ENCODE measurements at places on chromosomes 13 and 19.

GRCh38 chr19:10289167-10289835, 451 bp upstream of the ICAM5 start:
- peak; percentile 86 for DNase-seq

GRCh38 chr13:101309014-101309619, 107.2 kb downstream of the NALCN start:
- DNase-seq: no peak

- DNase-seq: no peak
Observed at GRCh38 chr19:51548213-51548651, 16.8 kb upstream of the SIGLEC6 start.

DNA sequence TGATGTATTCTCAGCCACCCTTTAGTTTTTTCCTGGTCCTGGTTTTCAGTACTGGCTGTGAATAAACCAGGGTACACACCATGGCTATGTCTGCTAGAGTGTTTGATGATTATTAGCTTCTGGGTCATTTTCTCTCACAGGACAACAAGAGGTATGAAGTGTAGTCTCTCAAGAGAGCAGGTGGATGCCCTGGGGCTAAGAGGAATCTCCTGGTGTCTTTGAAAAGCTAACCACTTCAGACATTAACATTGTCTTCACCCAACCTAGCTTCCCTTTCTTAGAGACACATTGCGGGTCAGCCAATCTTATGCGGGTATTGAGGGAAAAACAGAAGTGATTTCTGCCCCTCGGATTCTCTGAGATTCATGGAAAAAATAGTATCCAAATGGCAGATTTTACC, 1.6 kb downstream of the ZNF730 start:
- no peak for DNase-seq

DNA sequence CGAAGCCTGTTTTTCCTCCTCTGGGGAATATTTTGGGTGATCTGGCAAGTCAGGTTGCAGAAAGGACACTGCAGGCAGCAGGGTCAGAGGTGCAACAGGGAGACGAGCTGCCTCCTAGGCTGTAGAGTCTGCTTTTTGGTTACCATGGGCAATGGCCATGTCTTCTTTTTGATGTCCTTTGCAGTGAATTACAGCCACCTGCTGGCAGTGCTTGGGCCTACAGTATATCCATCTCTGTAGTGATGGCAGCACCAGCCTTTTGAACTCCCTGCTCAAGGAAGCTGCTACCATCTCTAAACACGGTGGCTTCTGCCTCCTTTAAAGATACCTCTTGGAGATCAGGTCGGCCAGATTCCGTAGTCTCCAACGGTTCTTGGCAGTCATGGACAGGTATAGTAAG, 73.9 kb downstream of the WTIP start:
- DNase-seq: no peak

- no peak for DNase-seq
Observed at GRCh38 chr19:2815191-2815614, 4.5 kb upstream of the ZNF554 start.

- DNase-seq: no peak
Observed at GRCh38 chr19:56312787-56313657, 1.6 kb downstream of the ZSCAN5A start.

DNA sequence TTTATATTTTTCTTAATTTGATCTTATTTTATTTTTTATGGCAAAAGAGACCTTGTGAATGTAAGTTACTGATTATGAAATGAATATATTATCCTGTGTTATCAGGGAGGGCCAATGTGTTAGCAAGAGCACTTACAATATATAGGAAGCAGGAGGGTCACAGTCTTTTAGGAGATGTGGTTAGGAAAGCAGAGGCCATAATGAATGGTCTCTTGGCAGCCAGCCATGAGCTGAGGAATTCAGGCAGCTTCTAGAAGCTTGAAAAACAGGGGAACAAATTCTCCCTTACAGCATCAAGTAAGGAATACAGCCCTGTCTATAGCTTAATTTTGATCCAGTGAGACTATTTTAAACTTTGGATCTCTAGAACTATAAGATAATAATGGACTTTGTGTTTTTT, 2374.6 kb downstream of the PCDH9 start:
- DNase-seq: no peak

DNA sequence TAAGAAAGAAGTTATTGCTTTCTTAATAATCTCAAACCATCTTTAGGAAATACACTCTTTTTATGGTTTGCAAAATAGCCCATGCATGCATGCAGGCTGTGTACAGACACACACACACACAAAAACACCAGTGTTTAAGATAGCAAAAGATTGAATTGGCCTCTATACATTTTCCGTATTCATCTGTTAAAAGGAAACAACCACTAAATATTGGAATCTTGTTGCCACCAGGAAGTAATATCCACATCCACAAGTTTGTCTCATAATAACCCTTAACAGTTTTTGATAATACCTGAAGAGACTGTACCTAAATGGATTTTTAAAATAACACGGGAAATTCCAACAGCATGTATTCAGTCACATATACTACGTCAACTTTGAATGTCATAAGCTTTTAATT, 7.3 kb upstream of the MAB21L1 start:
- no peak for DNase-seq

DNA sequence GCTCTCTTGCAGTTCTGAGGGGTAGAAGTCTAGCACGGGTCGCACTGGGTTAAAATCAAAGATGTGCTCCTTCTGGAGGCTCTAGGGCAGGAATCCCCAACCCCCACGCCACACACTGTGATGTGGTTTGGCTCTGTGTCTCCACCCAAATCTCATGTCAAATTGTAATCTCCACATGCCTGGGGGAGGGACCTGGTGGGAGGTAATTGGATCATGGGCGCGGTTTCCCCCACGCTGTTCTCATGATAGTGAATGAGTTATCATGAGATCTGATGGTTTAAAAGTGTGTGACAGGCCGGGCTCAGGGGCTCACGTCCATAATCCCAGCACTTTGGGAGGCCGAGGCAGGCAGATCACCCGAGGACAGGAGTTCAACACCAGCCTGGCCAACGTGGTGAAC, 26.6 kb upstream of the CALM3 start:
- DNase-seq: no peak

- DNase-seq: no peak
Observed at GRCh38 chr13:36193151-36193855, 21.1 kb downstream of the SOHLH2 start.

GRCh38 chr13:21709697-21710096, 38.8 kb downstream of the FGF9 start:
- no peak for DNase-seq

- no peak for DNase-seq
Observed at GRCh38 chr13:26372747-26373146, 118.8 kb downstream of the CDK8 start.

- no peak for DNase-seq
Observed at GRCh38 chr19:325173-325936, 19.2 kb downstream of the MIER2 start.

- peak; percentile 54 for DNase-seq
Observed at GRCh38 chr13:25114220-25114619, 18.3 kb downstream of the PABPC3 start.

DNA sequence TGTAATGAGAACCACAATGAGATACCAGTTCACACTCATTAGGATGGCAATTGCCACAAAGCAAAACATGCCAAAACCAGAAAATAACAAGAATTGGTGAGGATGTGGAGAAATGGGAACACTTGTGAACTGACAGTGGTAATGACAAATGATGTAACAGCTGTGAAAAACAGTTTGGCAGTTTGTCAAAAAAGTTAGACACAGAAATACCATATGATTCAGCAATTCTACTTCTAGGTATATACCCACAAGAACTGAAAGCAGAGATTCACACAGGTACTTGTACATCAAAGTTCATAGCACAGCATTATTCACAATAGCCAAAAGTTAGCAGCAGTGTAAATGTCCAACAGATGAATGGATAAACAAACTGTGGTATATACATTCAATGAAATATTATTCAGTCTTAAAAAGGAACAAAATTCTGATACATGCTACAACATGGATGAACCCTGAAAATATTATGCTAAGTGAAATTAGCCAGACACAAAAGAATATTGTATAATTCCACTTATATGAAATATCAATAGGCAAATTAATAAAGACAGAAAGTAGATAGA, 96.5 kb downstream of the UGGT2 start:
- DNase-seq: peak; percentile 29

DNA sequence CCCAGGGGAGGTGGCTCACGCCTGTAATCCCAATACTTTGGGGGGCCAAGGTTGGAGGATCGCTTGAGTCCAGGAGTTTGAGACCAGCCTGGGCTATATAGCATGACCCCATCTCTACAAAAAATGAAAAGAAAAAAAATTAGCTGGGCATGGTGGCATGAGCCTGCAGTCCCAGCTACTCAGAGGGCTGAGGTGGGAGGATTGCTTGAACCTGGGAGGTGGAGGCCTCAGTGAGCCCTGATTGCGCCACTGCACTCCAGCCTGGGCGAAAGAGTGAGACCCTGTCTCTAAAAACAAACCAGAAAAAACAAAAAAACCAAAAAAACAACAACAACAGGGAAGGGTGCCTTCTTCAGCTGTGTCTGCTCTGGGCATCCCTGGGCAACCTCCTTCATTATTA, 499 bp upstream of the MYO1F start:
- no peak for DNase-seq

DNA sequence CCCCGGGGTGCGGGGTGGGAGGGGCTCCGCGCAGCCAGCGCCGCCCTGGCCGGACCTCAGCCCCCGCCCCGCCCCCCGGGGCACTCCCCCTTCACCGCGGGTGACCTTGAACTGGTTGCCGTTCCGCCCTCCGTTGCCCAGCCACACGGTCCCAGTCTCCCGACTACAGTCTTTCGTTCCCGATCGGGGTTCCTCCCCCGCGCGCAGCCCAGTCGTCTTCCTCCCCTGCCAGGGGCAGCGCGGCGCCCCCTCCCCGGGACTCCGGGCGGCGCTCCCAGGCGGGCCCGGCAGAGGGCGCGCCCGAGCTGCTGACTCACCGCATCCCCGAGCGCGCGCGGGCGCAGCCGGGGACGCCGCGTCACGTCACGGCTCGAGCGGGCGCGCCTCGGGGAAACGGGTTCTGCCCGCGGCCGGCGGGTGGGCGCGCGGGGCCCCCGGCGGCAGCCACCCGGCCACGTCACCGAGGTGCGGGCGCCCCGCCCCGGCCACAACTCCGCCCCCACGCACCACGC, 459 bp downstream of the MIDN start:
- peak; percentile 81 for DNase-seq

Data from GM06990 (cell line).